Stimulated activated CD4-positive, alpha-beta T cell treated with anti-CD3 and anti-CD28 coated beads, Interleukin-12 subunit alpha, Interleukin-12 subunit beta, amount 100 ng/mL, for 48 hours (primary cell): ENCODE measurements at places on chromosomes 3 and 15.

GRCh38 chr3:124492824-124493223 is 237.4 kb upstream of the UMPS start:
- DNase-seq = no peak

DNA sequence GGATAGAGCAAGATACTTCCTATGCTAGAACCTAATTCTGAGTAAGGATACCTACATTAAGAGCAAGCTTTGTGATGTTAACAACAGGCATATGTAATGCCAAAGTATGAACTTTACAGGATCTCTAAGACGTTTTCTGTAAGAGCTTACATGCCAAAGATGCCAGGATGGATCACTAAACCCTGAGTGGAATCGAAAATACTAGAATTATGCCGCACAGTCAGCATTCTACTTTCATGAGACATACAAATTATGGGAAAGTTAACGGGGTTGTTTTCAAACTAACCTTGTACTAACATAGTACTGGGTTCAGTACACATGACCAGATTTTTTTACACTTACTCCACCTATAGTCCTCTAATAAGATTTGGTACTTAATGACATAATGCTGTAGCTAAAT is 55.1 kb downstream of the AAGAB start:
- DNase-seq = no peak

- DNase-seq = no peak
These were observed 549.6 kb upstream of the CCDC54 start for GRCh38 chr3:106827515-106828213.

GRCh38 chr15:50137893-50138292 is 18.9 kb upstream of the ATP8B4 start:
- no peak for DNase-seq

- DNase-seq = no peak
These were observed 101.8 kb downstream of the BDH1 start for GRCh38 chr3:197454014-197454413.
